ENCODE measurements at places on chromosomes 16 and 17. TPM values are rescaled to one million over a fixed set of nuclear protein-coding genes. Genes with fewer than 3 reads are reported as not detected.

DNA sequence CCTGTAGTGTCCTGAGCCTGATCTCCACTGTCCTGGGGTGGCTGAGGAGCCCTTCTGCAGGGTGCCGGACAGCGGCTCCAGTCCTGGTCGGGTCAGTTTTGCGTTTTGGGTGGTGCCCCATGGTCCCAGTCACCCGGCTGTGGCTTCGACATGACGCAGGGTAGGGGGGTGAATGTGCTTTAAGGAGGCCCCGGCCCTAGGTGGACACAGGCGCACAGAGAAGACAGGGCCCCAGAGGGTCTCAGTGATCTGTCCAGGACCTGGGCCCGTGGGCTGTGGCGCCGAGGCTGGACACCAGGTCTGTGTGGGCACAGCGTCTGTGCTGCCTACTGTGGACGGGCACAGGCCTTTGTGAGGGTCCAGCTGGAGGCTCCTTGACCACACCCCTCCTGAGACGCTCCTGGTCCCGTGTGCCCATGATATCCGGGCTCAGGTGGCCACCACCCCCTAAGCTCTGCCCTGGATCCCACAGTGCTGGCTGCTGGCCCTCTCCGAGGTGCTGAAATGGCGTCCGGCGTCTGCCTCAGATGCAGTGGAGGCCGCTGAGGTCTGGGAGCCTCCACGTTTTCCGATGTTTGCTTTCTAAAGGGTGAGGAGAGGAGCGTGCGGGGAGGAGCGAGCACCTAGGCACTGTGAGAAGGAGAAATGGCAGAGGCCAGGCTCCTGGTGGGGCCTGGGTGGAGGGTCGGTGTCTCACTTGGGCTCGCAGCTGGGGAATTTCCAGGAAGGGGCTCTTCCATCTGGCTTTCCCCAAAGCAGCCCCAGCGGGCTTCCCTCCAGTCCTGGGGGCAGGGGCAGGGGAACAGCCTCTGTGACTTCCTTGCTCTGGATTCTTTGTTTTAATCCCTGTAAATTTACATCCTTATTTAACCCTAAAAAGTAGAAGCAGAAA, 56.1 kb upstream of the ACSF3 start:
- no peaks in the 10 kb centered on the region for H3K4me1 ChIP-seq
- no peaks in the 10 kb centered on the region for H3K36me3 ChIP-seq
- H3K27ac ChIP-seq: no peak overlapping the region
- no peak overlapping the region for H3K4me3 ChIP-seq
- peak; percentile 61 for DNase-seq

- H3K4me3 ChIP-seq: no peak overlapping the region
- H3K4me1 ChIP-seq: no peaks in the 10 kb centered on the region
- H3K36me3 ChIP-seq: peaks cover 19% of the 10 kb centered on the region
- H3K27ac ChIP-seq: no peak overlapping the region
- no peak for DNase-seq
These were observed 6.4 kb downstream of the TP53I13 start for GRCh38 chr17:29574732-29575510.

DNA sequence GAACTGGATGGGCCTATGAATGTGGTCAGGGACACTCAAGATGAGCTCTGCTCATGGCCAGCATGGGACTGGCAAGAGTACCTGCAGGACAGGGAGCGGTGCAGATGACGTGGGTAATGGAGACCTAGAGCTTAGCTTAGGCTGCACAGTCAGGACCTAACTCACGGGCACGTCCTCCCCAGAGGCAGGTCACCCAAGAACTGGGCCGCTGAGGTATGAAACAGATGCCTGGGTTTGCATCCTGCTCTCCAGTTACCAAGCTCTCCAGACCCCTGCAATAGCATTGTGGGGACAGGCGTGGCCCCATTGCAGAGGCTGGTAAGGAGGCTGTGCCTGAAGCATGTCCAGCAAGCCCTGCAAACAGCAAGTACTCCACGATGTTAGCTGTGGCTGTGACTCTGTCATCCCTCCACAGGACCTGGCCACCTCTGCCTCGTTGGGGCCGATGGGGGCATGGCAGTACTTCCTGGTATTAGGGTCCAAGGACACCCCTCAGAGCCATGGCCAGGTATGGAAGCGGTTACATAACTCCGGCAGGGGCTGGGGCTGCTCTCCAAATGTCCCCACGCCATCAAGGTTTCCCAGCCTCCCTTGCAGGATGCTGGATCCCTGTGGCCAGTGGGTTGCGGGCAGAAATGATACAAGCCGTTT, 37.5 kb upstream of the RBFOX3 start:
- H3K36me3 ChIP-seq: no peaks in the 10 kb centered on the region
- peaks cover 31% of the 10 kb centered on the region for H3K27me3 ChIP-seq
- no peak overlapping the region for H3K27ac ChIP-seq
- H3K4me1 ChIP-seq: no peaks in the 10 kb centered on the region
- no peak overlapping the region for H3K4me3 ChIP-seq

GRCh38 chr16:73523209-73523608, 475.3 kb upstream of the ZFHX3 start:
- H3K27ac ChIP-seq: no peak overlapping the region
- no peaks in the 10 kb centered on the region for H3K36me3 ChIP-seq
- no peak overlapping the region for H3K4me3 ChIP-seq
- DNase-seq: no peak

GRCh38 chr16:20859229-20859628, 40.9 kb downstream of the DCUN1D3 start:
- H3K27me3 ChIP-seq: no peaks in the 10 kb centered on the region
- peaks cover 7% of the 10 kb centered on the region for H3K36me3 ChIP-seq
- H3K4me1 ChIP-seq: no peaks in the 10 kb centered on the region
- H3K4me3 ChIP-seq: no peak overlapping the region
- no peak for DNase-seq

DNA sequence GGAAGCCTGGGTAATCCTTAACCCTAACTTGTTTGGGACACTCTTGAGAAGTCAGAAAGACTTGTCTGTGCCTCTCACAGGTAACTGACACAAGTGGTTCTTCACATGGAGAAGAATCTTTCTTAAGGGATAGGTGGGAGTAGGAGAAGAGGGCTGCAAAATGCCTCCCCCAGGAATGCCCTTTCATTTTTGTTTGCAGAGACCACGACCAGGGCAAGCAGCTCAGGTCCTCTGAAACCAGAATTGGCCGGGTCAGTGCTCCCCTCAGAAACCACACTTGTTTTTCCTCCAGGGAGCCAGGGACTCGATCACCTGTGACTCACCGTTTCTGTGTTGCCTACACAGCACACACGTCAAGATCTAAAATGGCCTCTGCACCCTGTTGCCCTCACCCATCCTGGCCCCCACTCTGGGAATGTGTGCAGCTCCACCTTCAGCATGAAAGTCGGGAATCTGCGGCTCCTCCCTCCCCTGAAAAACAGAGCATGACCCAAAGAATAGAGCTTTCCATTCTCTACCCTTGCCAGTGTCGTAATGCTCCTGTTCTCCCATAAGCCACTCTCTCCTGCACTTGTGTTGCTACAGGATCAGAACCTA, 36.1 kb downstream of the HNF1B start:
- H3K36me3 ChIP-seq: no peaks in the 10 kb centered on the region
- DNase-seq: no peak
- H3K27ac ChIP-seq: no peak overlapping the region

Gene CYB5D1
- total RNA-seq: 3.5 TPM

Gene CCL5
- total RNA-seq: not detected

Gene TNFRSF17
- total RNA-seq: not detected

- no peaks in the 10 kb centered on the region for H3K36me3 ChIP-seq
- no peak for DNase-seq
- H3K27me3 ChIP-seq: no peaks in the 10 kb centered on the region
- H3K27ac ChIP-seq: no peak within 1 kb of the TSS
- no peaks in the 10 kb centered on the region for H3K4me1 ChIP-seq
These were observed at the start of gene MYO1D for GRCh38 chr17:32876417-32877163. Gene MYO1D, minus strand, starts transcription at chr17:32877124. Its CDS starts 252 bp downstream, at chr17:32876872.

DNA sequence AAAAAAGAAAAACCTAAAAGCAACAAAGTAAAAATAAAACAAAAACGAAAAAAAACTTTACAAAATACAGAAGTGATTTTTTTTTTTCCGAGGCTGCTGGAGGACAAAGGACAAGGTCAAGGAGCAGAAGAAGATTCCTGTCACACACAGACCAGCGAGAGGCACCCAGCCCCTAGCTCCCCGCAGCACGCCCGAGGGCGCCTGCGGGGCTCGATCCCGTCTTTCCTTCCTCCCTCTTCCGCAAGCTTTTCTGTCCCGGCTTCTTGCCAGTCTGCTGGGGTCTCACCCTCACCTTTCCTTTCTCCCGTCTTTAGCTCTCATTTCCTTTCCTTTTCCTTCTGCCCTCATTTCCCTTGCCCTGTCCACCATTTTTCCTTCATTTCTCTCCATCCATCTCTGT, 66.1 kb upstream of the DNAH17 start:
- H3K4me1 ChIP-seq: no peaks in the 10 kb centered on the region
- H3K27ac ChIP-seq: no peak overlapping the region
- H3K36me3 ChIP-seq: no peaks in the 10 kb centered on the region
- no peak for DNase-seq
- no peak overlapping the region for H3K4me3 ChIP-seq

- DNase-seq: peak; percentile 97
- H3K27me3 ChIP-seq: no peaks in the 10 kb centered on the region
- H3K27ac ChIP-seq: no peak overlapping the region
- no peaks in the 10 kb centered on the region for H3K36me3 ChIP-seq
- H3K4me1 ChIP-seq: peaks cover 16% of the 10 kb centered on the region
These were observed 26.8 kb downstream of the MPP2 start for GRCh38 chr17:43880420-43880991.

DNA sequence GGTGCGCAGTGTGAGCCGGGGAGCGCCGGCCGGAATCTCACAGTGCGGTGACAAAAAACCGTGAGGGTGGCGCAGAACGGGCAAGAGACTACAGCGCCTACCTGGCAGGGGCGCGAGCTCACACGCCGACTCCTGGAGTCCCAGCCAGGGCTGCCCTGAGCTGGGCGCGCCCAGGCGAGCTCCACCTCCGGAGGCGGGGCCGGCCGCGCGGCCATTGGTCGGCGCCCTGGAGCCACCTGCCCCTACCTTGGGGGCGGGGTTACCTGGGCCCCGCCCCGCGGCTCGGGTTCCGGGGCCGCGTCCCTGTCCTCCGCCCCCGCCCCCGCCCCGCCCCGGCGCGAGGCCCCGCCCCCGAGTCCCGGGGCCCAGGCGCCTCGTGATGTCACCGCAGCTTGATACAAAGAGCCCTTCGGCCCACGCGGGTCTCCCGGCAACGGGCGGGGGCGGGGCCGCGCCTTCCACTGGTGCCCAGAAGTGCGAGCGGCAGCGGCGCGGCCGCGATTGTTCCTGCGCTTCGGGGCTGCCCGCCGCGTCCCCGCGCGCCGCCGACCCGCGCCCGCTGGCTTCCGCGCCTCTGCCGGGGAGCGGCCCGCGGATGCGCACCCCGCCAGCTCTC, 96.3 kb downstream of the RAB11FIP4 start:
- no peaks in the 10 kb centered on the region for H3K4me1 ChIP-seq
- H3K4me3 ChIP-seq: no peak overlapping the region
- no peaks in the 10 kb centered on the region for H3K36me3 ChIP-seq
- no peaks in the 10 kb centered on the region for H3K27me3 ChIP-seq

- no peaks in the 10 kb centered on the region for H3K4me1 ChIP-seq
- H3K27ac ChIP-seq: no peak overlapping the region
- peaks cover 3% of the 10 kb centered on the region for H3K36me3 ChIP-seq
- H3K27me3 ChIP-seq: no peaks in the 10 kb centered on the region
- DNase-seq: no peak
- H3K4me3 ChIP-seq: no peak overlapping the region
These were observed 28.2 kb downstream of the ZNF652 start for GRCh38 chr17:49333804-49334203.

DNA sequence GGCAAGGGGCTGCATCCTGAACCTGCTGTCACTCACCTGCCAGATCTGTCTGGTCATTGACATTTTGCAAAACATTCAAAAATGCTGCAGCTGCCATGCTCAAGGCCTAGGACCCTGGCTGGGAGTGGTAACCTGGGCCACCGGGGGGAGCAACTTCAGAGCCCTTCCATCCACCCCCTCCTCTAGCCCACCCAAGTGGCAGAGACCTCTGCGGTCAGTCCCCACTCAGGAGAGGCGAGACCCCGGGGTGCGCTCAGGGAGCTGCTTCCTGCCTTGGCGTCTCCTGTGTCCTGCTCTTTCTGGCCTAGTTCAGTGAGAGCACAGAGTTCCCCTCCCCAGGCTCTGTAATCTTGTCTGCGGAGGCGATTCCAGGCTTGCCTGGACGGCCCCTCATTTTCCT, 108.8 kb downstream of the CCDC182 start:
- H3K27ac ChIP-seq: no peak overlapping the region
- peaks cover 7% of the 10 kb centered on the region for H3K36me3 ChIP-seq
- peaks cover 15% of the 10 kb centered on the region for H3K4me1 ChIP-seq

GRCh38 chr17:76995387-76996105, 127.3 kb downstream of the MGAT5B start:
- H3K36me3 ChIP-seq: no peaks in the 10 kb centered on the region
- peaks cover 43% of the 10 kb centered on the region for H3K27me3 ChIP-seq
- H3K27ac ChIP-seq: no peak overlapping the region
- DNase-seq: no peak

Gene MYOCD
- 0.03 TPM for total RNA-seq

- no peak overlapping the region for H3K4me3 ChIP-seq
- no peaks in the 10 kb centered on the region for H3K4me1 ChIP-seq
- 0 out of 2 replicates have a peak, but pooled peaks cover 3% of the 10 kb centered on the region for H3K36me3 ChIP-seq
- DNase-seq: no peak
These were observed 16.9 kb downstream of the EMC8 start for GRCh38 chr16:85782451-85782850.

DNA sequence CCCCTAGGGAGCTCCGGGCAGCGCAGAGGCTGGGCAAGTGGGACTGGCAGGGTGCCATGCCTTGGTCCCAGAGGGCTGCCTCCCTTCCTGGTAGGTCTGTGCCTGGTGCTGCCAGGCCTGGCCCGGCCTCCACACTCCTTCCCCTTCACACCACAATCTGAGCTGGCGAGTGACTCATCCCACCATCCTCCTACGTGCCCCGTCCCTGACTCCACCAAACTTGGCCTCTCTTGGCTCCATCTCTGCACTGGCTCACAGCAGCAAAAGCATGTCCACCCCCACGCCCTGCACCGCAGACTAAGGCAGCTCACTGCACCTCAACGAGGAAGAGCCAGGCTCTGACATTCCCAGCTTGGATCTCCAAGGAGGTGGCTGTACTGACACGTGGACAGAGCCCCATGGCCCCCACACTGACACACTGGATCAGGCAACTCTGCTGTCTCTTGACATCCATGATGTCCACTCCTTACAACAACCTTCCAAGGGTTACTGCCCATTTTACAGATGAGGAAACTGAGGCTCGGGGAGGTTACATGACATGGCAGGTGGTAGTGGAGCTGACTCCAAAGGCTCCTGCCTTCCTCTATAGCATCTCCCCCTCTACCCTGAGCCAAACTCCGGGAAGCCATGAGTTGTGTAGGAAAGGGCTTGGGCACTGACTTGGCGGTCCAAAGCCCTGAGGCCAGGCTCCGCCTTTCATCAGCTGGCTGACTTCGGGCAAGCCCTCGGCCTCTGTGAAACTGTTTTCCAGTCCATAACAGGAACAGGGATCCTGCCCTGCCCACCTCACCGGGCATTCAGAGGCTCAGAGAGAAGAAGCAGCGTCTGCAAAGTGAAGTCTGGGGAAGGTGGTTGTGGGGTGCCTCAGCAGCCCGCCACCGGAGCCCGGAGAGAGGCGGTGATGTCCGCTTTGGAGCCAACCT, 20.1 kb upstream of the KRT19 start:
- peaks cover 8% of the 10 kb centered on the region for H3K4me1 ChIP-seq
- H3K4me3 ChIP-seq: no peak overlapping the region
- DNase-seq: peak; percentile 47
- no peak overlapping the region for H3K27ac ChIP-seq
- H3K27me3 ChIP-seq: no peaks in the 10 kb centered on the region

- H3K4me3 ChIP-seq: no peak overlapping the region
- DNase-seq: no peak
- no peak overlapping the region for H3K27ac ChIP-seq
These were observed 15.1 kb downstream of the NGFR start for GRCh38 chr17:49510059-49510719.

Data from SJCRH30 (cell line).